ENCODE measurements at places on chromosomes 4 and X.

DNA sequence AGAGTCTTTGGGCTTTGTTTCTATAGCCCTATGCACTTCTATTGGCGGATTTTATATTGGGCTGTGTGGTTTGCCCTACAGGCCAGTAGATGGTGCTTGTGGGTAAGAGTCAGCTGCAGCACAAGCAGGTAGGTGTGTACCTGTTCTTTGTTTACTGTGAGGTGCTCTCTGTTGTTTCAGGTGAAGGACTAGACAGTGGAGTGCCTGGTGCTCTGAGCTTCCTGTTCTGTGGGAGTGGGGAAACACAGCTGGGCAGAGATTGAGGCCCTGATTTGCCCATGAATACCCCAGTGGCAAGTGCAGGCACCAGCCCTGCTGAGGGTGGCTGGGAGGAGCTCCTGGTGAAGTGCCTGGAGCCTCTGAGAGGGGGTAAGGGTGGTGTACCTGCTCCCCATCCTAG, 26.3 kb upstream of the UCP1 start:
- DNase-seq: no peak

GRCh38 chrX:40022421-40022820, 75.3 kb downstream of the BCOR start:
- DNase-seq: no peak

- DNase-seq: no peak
These were observed 405.2 kb downstream of the FAT4 start for GRCh38 chr4:125719987-125720386.

- no peak for DNase-seq
These were observed 145.4 kb downstream of the FNIP2 start for GRCh38 chr4:158914218-158914617.

DNA sequence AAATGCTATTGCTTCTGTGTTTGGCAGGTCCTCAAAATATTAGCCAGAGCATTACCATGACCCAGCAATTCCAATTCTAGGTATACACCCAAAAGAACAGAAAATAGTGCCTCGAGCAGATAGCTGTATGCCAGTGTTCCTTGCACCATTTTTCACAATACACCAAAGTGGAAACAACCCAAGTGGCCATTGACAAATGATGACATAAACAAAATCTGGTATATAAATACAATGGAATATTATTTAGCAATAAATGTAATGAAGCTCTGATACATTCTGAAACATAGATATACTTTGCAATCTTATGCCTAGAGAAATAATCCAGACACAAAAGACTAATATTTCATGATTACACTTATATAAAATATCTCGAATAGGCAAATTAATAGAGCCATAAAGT, 451.8 kb upstream of the PCDH7 start:
- DNase-seq: no peak

DNA sequence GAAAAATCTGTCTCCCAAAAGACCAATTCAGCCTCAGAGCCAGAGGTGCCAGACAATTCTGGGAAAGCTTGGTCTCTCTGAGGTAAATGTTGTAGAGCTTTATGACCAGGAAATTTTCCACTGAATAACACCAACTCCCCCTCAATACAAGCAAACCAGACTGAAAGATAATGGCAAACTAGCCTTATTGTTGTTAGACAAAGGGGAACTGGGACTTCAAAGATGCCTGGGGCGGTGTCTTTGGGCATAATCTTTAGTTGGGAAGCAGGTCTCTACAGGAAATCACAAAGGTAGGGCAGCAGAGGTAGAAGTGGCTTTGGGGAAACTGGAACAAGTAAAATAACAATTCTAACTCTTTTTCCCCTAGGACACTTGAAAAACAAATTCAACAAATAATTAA, 12.0 kb downstream of the COL4A6 start:
- no peak for DNase-seq

GRCh38 chr4:86152454-86152853, 207.4 kb downstream of the MAPK10 start:
- DNase-seq: no peak

DNA sequence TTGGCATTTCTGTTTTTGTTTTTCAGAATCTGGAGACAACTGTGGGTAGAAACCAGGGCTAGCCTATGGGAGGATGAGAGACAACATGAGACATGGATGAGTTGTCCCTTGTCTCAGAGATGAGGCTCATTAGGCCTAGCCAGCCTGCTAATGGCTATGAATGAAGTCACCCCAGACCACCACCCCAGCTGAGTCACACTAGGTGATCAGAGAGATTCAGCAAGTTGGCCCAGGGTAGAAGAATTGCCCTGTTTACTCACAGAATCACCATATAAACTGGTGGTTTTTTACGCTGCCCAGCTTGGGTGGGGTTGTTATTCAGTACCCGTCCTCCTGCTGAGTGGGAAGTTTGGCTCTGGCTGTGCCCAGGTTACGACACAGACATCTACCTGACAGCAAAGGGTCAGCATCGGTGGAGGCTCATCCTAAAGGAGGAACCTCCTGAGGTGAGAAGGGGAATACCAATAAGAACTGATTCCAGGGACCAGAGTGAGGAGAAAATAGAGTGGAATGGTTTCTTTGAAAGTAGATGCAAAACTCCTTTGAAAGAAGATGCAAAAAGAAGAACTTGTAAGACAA, 17.2 kb upstream of the ARSJ start:
- no peak for DNase-seq

GRCh38 chr4:144674711-144675110, 28.8 kb downstream of the HHIP start:
- no peak for DNase-seq

- no peak for DNase-seq
These were observed 14.2 kb upstream of the IL3RA start for GRCh38 chrX:1322393-1322792.

DNA sequence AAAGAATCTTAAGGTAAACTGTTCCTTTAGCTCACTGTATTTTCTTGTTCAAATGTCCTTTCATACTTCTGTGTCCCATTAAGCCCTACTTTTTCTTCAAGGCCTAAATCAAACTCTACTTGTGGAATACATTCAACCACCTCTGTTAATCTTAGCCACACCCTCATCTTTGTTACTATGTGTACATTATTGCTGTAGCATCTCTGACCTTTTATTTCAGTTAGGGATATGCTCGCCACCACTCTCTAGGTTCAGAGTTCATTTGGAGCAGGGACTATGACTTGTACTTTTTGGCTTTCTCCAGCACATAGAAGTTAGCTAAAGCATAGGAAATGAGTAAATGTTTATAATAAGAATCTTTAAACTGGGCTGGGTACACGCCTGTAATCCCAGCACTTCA, 6.8 kb upstream of the PNPLA4 start:
- DNase-seq: no peak

GRCh38 chr4:182449186-182449929, 206.2 kb downstream of the TENM3 start:
- no peak for DNase-seq

GRCh38 chr4:55348466-55348865, 2.4 kb downstream of the SRD5A3 start:
- no peak for DNase-seq

DNA sequence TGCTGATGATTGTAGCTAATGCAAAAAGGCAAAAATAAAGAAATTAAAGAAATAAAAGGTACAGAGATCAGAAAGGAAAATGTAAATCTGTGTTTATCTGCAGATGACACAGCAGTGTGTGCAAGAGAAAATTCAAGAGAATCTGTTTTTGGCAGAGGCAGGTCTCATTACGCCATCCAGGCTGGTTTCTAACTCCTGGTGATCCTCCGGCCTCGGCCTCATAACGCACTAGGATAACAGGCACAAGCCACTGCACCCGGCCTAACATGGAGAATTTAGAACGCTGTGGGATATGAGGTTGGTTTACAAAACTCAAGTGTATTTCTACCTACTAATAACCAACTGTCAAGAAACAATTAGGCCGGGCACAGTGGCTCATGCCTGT, 29.4 kb downstream of the CTBP1 start:
- DNase-seq: no peak

GRCh38 chr4:180953572-180953971, 1289.6 kb upstream of the TENM3 start:
- DNase-seq: no peak

GRCh38 chr4:126742048-126742447, 890.7 kb upstream of the INTU start:
- DNase-seq: no peak

GRCh38 chr4:168882650-168883233, 127.3 kb downstream of the CBR4 start:
- DNase-seq: no peak

DNA sequence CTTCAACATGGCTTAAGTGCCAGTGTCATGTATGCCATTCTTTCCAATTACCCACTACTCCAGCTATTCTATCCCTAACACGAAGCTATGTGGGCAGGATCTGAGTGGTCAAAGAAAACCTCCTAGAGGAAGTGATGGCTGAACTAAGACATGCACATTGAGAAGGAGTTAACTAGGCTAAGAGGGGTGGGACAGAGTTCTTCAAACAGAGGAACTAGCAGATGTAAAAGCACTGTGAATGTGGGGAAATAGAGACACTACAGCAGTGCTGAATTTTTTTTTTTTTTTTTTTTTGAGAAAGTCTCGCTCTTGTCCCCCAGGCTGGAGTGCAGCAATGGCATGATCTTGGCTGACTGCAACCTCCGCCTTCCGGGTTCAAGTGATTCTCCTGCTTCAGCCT, 6.2 kb downstream of the JCHAIN start:
- DNase-seq: no peak

DNA sequence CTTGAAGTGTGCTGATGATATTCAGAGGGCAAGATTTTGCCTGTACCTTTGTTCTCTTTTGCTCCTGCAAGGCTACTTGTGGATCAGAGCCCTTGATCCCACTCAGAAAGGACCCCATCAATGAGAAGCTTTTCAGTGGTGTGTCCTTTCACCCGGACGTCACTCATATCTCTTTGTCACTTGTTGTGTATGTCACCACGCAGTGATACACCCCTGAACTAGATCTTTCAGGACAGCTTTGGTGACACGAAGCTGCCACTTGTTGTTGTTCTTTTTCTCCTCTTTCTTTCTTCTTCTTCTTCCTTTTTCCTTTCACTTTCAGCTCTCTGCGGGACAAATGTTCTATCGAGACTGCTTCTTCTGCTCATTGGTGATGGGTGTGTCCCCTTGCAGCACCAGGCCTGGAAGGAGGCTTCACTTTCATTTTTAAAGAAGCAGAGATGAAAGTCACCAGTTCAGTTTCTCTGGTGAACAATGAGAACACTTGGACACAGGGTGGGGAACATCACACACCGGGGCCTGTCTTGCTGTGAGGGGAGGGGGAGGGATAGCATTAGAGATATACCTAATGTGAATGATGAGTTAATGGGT, 83.6 kb downstream of the NBDY start:
- no peak for DNase-seq

GRCh38 chr4:115287426-115287825, 174.0 kb upstream of the NDST4 start:
- no peak for DNase-seq

- no peak for DNase-seq
These were observed 158.5 kb upstream of the ARSJ start for GRCh38 chr4:114137984-114138383.
